Kidney epithelial cell (primary cell): ENCODE measurements at places on chromosomes 5 and 9. TPM values are rescaled to one million over a fixed set of nuclear protein-coding genes. Genes with fewer than 3 reads are reported as not detected.

Gene PCDHAC1
- 0.07 and 0.17 TPM in 2 replicates for total RNA-seq

Gene LIFR
- 11.0 and 13.8 TPM in 2 replicates for total RNA-seq

Gene DNAJB5
- total RNA-seq: 24.8 and 25.5 TPM in 2 replicates

Gene ISL1
- total RNA-seq: 0.17 TPM in 1 of 2 replicates, not detected in the other

Gene CKS2
- total RNA-seq: 57.7 and 113 TPM in 2 replicates

Gene CDX1
- 0.33 and 0.48 TPM in 2 replicates for total RNA-seq

Gene SHOC1
- not detected in 2 replicates for total RNA-seq

Gene AJM1
- 0.75 and 0.96 TPM in 2 replicates for total RNA-seq

Gene SNCB
- total RNA-seq: not detected in 2 replicates

Gene STPG3
- not detected in 2 replicates for total RNA-seq

Gene MEGF10
- 0.96 and 1.3 TPM in 2 replicates for total RNA-seq

Gene EDIL3
- 41.7 and 42.0 TPM in 2 replicates for total RNA-seq

Gene KLF9
- 9.7 and 11.0 TPM in 2 replicates for total RNA-seq

Gene PHF24
- total RNA-seq: 0.07 and 0.58 TPM in 2 replicates

Gene KIF12
- total RNA-seq: 13.8 and 15.8 TPM in 2 replicates

Gene CERCAM
- total RNA-seq: 105 and 114 TPM in 2 replicates

Gene RGP1
- 21.5 and 24.4 TPM in 2 replicates for total RNA-seq

Gene KIF20A
- total RNA-seq: 4.4 and 4.6 TPM in 2 replicates

Gene ELOVL7
- total RNA-seq: 31.6 and 35.3 TPM in 2 replicates
